ENCODE measurements at places on chromosomes 7 and 10.

DNA sequence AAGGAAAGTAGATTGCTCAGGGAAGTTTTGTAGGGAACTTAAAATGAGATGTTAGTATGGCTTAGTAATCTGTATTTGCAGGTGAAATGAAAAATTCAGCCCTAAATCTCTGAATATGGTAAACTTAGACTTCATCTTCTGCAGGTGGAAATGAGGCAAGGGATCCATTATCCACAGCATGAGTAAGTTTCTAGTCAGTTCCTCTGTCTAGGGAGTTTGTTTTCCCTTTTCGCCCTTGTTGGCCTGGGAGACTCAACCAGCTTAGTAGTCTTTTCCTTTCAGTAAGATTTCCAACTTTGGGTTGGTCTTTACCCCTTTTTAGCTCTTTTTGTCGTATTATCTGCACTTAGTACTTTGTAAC lies 65.6 kb downstream of the ZEB1 start:
- DNase-seq: no peak

DNA sequence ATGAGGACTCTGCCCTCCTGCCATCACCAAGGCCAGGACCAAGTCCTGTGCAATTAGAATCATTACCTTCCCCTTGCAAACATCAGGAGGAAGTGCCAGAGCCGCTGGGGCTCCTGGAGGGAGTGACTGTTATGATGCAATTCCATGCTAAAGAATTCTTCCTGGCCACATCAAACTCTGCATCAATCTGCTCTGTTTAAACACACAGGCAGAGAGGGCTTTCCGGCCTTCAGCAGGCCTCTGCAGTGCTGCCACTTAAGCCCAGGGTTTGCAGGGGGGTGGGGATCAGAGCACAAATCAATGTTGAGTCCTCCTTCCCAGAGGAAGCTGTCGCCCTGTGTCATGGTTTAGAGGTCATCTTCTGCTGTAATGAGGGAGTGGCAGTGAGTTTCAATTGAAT lies 58.1 kb downstream of the CTBP2 start:
- no peak for DNase-seq

- DNase-seq: no peak
Measured at GRCh38 chr10:107442035-107442505, 277.6 kb upstream of the SORCS1 start.

GRCh38 chr7:129434675-129435318 lies 565 bp downstream of the STRIP2 start:
- no peak for DNase-seq

GRCh38 chr10:110074298-110074697 lies 66.5 kb downstream of the ADD3 start:
- DNase-seq: no peak

- DNase-seq: no peak
Measured at GRCh38 chr7:73342645-73343044, 14.7 kb downstream of the FKBP6 start.

GRCh38 chr10:110860576-110861241 lies 11.0 kb upstream of the PDCD4 start:
- no peak for DNase-seq
